Femur (tissue), 1 donor: ENCODE measurements at places on chromosomes 2 and 18.

DNA sequence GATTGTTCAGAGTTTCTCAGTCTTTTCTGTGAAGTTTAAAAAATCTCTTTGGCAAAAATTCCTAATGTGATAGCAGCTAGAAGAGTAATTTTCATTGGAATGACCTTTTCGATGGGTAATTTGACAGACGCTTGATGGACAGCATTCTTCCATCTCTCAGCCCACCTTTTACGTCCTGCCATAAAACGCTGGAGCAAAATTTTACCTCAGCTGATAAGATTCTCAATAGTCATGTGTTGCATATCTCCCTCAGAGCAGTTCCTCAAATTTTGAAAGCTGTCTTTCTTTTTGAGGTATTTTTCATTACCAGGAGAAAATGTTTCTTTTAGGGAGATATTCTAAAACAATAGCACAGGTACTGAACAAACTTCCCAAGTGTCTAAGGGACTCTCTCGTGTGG is 441.4 kb downstream of the PARD3B start:
- DNase-seq: no peak

DNA sequence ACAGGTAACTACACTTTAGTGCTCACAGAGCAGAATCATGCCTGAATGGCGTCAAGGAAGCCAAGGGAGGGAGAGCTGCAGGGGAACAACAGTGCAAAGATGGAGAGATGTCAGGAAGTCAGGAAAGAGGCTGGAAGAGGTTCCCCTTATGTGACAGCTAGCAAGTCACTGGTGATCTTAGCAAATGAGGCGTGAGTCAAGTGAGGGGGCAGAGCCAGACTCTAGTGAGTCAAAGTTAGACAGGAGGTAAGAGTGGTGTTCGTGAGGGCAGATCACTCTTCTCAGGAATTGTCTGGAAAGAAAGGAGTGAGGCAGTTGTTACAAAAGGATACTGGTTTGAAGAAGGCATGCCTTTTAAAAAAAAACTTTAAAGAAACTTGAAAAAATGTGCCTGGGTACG is 87.1 kb downstream of the MEP1B start:
- no peak for DNase-seq

DNA sequence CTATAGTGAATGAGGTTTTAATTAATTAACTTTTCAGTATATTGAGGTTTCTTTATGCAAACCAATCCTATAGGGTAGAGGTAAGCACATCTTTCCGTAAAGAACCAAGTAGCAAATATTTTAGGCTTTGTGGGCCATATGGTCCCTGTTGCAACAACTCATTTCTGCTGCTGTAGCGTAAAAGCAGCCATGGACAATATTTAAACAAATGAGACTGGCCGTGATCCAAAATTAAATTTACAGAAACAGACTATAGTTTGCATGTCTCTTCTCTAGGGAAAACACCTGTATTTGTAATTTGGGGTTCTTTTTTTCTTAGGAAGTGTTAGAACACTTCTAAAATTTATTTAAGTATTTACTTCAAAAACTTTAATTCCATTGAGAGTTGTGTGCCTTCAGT is 104.3 kb downstream of the KYNU start:
- no peak for DNase-seq

GRCh38 chr2:215917953-215918620 is 95.3 kb downstream of the MREG start:
- DNase-seq: no peak

DNA sequence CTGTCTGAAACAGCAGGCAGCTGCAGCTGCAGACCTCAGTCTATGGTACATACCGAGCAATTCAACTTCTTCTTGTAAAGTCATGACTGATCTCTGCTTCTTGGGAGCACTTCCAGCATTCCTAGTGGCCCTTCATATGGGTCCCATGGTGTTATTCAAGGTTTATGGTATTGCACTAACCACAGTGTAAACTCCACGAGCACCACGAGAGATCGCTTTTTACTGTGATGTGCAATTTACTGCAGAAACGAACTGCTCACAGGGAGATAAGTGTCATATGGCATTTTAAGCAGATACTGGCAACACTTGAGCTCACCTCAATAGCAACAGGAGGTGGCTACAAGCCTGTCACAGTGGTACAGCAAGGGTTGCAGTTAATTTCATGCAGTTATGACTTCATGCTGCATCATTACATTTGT is 38.6 kb upstream of the SH3BP4 start:
- no peak for DNase-seq

DNA sequence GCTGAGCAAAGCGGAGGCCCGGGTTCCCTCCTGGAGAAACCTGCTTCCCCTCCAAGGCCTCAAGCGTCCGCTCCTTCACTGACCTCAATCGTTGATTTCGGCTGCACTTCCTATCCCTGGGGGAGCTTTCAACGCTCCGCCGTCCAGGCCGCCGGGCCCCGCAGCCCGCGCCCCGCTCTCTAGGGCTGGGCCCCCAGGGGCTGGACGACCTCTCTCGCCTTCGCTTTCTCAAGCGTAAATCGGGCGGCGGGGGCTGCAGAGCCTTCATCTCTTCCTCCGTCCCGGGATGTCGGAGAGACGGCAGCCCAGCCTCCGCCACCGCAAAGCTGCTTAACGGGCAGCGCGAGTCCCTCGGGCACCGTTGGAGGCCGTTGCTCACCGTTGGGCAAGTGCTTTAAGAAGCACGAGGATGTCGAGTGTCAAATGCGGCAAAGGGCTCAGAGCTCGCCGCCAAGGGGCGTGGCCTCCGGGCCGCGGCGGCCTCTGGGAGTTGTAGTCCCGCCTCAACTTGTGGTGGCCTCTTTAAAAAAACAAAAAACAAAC is 8.5 kb downstream of the HES6 start:
- peak; percentile 83 for DNase-seq

GRCh38 chr2:181772334-181772733 is 92.0 kb upstream of the NEUROD1 start:
- DNase-seq: no peak

GRCh38 chr2:157837851-157838441 is 38.2 kb downstream of the ACVR1 start:
- DNase-seq: peak; percentile 76

DNA sequence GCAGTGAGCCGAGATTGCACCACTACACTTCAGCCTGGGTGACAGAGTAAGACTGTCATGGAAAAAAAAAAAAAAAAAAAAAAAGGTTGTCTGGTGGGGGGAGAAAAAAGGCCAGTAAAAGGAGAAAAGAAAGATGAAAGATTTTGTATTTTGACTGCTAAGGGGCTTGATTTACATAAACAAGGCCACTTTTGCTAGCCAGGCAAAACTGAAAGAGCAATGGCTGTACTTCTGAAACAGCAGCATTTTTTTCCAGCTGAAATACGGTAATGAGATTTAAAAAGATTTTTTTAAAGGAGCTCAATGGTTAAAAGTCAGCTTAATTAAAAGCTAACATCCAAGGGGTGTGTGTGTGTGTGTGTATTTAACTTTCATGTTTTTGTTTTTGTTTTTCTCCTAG is 11.3 kb upstream of the OXER1 start:
- DNase-seq: no peak

GRCh38 chr2:29844713-29845326 is 76.6 kb downstream of the ALK start:
- no peak for DNase-seq

DNA sequence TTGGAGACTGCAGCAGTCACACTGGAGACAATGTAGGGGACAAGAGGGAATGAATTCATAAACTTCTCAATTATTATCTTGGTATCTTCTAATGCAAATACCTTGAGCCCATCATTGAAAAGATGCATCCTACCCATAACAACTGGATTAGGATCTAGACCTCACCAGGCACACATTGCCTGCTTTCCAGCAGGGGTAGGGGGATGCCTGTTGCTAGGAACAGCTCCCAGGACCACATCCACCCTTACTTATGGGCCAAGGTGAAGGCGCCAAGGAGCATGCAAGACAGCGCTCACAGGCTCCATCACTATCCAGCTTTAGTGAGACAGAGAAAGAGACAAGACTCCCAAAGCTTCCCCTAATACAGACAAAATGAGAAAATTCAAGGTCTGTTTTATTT is 24.4 kb downstream of the KCTD1 start:
- no peak for DNase-seq

DNA sequence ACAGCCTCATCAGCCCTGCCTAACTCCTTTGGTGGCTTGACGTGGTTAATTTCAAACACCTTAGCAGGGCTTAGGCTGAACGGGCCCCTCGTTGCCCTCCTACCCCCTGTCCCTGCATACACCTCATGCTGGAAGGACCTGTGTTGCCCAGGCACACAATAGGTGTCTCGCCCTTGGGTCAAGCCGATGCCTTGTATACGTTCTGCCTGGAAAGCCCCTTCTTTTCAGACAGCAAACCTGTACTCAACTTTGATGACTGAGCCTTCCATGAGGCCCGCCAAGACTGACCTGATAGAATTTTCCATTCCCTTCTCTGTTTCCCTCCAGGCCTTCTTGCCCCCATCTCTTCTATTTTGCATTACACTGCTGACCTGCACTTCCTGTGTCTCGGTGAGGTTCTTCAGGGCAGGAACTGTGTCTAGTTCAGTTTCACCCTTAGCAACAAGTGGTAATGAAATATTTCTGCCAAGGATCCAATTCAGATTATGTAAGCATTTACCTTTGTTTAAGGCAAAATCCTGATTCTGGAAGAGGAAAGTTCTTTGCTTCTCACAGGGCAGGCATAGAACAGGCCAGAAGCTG is 7.9 kb downstream of the GREB1 start:
- DNase-seq: no peak

- DNase-seq: peak; percentile 17
Observed at GRCh38 chr2:65072181-65072970, 16.2 kb downstream of the CEP68 start.

DNA sequence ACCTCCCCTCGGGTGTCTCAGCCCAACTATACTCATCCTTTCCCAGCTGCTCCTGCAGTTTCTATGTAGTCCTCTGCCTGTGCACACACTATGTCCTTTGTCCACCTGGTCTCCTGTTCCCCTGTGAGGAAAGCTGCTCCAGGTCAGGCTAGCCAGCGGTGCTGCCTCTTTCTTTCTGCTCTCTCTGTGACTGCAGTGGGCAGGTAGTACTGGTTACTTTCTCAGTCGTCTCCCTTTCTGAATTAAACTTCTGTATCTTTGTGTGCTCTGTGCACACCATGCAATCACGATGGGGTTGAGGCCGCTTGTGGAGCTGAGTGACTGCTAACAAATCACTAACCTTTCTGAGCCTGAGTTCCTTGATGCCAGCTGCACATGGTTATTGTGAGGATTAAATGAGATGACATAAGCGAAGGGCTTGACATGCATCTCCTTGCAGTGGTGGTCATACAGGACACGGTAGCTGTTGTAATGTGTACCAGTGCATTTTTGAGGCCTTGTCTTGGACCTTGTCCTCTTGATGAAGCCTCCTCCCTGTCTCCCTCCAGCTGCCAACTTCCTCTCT is 3.5 kb downstream of the FARP2 start:
- DNase-seq: no peak

DNA sequence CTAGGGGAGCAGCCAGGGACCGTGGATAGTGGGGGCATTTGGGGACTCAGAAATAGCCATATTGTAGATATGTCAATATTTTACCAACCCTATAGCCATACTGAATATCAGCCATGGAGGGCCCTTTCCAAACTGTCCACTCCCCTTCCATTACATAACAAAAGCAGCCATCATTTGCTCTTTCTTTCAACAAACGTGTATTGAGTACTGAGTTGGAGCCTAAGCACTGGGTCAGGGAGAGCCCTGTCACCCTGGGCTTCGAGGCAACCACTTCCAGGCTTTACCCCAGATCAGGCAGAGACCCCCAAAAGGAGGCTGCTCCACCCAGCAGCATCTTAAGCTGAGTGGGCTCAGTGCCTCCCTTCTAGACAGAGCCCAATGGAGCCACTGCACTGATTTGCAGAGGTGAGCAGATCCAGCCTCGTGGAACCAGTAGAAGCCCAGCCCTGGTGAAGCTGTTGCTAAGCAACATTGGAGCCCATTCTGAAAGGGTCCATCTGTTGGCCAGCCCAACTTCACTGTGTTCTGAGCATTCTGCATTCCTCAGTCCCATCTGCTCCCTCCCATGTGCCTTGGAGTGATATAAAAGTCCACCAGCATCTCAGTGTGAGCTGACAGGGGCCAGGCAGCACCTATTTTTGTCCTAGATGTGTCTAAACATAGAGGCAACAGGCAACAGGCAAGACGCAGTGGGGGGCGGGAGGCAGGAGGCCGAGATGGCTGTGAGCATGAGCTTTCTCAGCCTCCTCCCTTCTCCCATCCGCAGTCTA is 112.1 kb downstream of the PLB1 start:
- DNase-seq: no peak

GRCh38 chr2:230889911-230890601 is 25.3 kb downstream of the ITM2C start:
- no peak for DNase-seq

GRCh38 chr2:215878476-215879063 is 134.8 kb downstream of the MREG start:
- DNase-seq: no peak

- DNase-seq: peak; percentile 35
Observed at GRCh38 chr2:114218383-114218782, 224.1 kb upstream of the DPP10 start.

DNA sequence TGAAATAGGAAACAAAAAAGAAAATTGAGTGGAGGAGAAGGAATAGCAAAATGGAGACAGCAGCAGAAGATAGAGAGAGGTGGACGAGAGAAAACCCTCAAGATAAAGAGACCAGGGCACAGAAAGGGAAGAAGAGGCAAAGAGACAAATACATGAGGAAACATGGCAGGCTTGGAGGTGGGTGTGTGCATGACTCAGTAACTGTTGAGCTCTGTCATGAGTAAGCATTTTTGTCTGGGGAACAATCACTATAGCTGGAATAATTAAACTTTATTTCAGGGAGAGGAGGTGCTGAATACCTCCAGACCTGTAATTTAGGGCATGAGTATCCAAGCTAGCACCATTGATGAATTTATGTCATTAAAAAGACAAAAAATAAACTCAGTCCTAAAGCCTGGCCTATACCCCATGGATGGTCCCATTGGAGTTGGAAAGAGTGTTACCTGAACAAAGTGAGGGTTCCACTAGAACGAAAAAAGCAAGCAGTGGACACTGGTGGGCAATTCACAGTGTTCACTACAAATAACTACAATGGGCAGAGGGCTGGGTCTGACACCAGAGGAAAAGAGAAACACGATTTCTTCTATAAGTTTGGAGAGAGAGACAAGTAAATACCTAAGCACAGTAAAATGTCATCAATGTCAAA is 145.5 kb downstream of the ADCYAP1 start:
- no peak for DNase-seq

GRCh38 chr2:87403893-87404175 is 344.1 kb upstream of the PLGLB2 start:
- DNase-seq: peak; percentile 2

- no peak for DNase-seq
Observed at GRCh38 chr18:46262856-46263255, 158.7 kb downstream of the HAUS1 start.
